ENCODE measurements at places on chromosomes 7 and 10.
A peak's percentile ranks its signal among the peaks of the same experiment; 100 is the strongest.

DNA sequence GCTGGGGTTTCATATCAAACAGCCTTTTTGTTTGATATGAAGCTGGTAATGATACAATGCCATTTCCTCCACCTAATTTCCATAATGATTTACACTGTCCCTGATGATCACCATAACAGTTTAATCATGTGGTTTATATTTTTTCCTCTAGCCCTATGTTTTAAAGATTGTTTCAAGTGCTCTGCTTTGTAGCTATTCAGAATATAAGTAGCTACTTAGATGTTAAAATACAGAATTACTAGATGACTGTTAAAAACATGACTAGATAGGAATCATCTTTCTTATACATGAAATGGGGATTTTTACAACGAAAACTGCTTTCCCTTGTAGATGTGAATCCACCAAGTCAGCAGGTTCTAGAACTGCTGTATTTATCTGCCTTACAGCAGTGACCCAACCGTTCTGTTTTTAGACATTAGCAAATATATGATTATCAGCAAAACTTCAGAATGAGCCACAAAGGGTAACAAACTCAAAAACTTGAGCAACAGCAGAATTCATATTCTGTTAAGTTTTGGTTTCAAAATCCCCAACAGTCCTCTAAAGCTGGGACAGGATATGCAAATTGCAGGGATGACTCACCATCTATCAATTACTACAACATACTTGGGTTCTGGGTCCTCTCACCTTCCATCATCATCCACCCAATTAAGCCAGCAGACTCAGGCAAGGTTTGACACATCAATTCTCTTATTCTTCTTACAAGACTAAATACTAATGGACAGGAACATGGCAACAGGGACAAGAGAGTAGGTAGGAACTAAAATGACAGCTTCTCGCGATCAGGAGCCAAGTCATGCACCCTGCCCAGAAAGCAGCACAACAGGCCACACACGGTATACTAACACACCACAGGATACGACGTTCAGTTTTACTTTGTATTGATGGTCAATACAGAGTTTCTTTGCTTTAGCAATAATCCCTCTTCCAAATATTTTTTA lies 83.9 kb downstream of the PIP4K2A start:
- no peak for DNase-seq

DNA sequence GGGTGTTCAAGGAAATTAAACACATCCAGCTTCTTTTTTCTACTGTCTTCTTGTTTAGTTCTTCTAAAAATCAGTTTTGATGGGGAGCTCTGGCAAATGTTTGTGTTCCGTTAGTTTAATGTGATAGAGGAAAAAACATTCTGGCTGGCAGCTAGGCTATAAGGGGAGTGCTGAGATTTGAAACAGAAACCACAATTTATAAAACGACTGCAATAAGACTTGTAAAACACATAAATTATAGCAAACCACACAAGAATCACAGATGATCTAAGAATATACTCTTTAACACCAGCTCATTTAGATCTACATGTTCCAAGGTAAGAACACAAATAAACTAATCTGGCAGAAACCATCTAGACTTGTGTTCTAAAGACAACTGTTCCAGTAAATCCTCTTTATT lies 425.5 kb downstream of the CNTNAP2 start:
- DNase-seq: no peak

DNA sequence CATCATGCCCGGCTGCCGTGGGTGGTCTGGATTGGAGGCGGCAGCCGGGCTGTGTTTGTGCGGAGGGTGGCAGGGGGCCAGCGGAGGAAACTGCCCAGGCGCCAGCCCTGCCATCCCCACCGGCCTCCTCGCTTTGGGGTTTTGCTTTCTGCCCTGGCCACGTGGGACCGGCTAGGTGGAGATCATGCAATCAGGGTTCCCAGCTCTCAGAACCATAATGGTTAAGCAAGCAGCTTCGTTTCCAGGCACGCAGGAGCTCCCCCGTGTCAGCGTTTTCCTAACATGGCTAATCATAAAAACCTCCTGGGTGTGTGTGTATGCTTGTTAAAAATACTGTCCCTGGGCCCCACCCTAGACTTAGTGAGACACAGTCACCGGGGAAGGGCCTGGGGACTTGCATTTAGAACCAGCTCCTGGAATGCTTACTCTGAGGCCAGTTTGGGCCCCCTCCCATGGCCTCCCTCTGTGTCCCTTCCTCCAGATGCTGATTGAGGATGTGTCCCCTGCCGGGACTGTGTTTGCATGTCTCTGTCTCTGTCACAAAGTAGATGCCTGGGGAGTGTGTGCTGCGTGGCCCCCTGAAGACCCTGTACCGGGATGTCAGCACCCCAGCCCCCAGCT lies 119.3 kb downstream of the CUX1 start:
- DNase-seq: no peak

DNA sequence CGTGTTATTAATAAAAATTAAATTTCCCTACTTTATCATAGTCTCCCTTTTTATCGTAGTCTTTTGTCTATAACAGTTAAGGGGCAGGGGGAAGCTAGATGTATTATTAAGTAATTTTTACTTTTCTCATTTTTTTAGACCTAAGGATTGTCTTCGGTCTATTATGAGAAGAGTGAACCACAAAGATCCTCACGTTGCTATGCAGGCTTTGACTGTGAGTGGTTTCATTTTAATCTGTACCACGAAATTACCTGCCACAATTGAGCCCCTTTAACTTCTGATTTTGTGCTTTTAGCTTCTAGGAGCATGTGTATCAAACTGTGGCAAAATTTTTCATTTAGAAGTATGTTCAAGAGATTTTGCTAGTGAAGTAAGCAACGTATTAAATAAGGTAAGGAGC lies 40.6 kb downstream of the STAM start:
- DNase-seq: no peak

DNA sequence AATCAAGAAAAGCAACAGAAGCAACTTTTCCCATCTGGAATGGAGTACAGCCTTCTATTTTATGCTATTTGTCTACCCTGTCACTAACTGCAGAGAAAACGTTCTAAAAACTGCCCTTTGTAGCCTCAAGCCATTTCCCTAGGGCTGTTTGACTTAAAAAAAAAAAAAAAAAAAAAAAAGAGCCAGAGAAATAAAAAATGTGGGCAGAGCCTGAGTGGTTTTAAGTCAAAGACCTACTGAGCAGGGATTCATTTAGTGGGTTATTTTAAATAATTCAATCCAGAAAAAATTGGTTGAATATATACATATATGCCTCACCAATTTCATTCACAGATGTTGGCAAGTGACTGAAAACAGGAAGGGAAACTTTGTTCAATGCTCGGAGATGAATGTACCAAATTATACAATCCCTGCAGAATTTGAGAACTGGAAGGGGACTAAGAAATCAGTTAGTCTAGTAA lies 75.2 kb downstream of the PPP1R3C start:
- DNase-seq: no peak

DNA sequence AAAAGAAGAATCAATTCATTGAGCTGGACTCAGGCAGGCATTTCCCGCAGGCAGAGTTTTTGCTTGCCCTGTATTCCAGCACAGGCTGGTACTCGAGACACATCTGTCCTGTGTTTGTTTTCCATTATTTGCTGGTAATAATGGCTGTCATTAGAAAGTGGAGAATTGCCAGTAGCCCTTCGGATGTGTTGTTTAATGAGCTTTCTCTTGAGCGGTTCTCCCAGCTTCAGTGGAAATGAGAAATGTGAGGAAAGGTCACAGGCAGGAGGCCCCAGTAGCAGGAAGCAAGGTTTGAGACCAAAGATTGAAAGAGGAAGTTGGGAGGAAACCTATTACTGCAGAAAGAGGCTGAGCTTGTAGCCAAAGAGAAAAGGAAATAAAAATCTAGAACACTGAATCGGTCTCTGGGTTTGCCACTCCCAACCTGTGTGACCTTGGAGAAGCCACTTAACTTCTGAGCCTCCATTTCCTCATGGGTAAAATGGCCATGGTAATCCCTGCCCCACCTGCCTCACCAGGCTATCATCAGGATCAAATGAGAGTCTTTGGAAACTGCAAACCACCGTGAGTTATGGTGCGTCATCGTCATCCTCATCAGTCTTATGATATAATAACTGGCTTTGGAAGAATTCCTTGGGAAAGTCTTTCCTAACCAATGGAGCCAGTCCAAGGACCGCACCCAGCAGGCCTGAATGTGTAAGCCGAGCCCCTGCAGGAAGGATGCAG lies 67.7 kb downstream of the TACR2 start:
- peak; percentile 66 for DNase-seq

GRCh38 chr10:110138197-110138812 lies 69.1 kb upstream of the MXI1 start:
- peak; percentile 14 for DNase-seq

DNA sequence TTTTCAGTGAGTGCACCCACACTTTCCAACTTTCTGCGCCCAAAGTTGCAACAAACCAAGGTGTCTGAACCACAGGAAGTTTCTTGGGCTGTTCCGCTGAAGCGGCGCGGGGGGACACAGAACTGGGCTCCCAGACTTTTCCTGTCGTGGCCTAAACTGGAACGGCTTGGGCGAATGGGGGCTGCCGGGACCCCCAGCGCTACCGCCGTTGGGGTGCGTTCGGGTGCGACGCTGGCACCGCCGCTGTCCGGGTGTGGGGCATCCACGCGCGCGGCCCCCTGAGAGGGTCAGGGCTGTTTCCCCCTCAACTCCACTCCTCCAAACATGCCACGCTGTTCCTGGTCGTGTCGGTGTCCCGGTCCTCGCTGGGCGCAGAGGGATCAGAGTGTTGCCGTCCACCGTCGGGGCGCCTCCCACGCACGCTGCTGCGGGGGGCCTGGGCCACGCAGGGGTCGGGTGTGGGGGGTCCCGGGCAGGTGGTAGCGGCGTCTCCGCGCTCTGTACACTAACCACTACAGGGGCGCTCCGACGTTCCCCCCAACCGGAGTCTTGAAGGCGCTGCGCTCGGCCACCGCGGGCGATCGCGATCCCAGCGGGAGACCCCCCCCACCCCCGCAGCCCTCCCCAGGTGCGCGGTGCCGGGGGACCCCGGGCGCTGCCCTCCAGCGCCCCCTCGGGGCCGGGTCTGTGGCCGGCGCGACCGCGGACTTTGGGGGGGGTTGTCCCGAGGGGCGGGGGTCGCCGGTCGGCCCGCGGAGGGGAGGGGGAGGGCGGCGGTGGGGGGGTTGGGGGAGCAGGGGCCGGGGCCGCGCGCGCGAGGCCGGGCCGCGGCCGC lies 2.2 kb upstream of the CUX1 start:
- DNase-seq: no peak

GRCh38 chr7:11319491-11320274 lies 346.0 kb downstream of the PHF14 start:
- no peak for DNase-seq

DNA sequence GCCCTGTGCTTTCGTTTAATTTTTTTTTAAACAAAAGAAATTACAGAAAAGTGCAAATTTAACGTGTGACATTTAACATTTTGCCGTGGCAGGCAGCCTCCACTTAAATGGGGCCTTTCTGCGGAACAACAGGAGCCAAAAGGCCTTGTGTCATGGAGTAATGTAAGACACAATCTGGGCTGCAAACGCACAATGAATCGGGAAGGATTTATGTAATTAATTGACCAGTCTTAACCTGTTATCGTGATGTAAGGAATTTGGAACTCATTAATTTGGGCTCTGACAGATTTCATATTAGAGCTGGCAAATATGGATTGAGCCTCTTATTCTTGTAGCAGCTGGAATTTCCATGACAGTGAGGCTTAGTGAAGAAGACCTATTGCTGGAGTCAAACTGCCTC lies 86.4 kb downstream of the SNX10 start:
- no peak for DNase-seq

DNA sequence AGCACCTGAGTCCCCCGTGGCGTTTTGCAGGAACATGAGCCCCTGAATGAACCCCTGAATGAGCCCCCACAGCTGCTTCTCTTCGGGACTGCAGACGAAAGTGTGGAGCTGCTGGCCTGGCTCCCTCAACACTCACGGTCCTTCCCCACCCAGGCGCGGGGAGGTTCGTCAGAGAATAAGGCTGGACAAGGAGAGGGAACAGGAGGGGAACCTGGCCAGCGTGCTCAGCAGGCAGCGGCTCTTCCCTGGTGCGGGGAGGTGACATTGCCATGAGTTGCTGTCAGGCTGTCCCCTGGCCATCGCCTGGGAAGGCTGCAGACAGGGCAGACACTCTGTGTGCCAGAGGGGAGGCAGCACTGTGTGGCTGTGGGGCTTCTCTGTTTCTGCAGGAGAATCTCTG lies 80.9 kb upstream of the SHH start:
- DNase-seq: no peak

DNA sequence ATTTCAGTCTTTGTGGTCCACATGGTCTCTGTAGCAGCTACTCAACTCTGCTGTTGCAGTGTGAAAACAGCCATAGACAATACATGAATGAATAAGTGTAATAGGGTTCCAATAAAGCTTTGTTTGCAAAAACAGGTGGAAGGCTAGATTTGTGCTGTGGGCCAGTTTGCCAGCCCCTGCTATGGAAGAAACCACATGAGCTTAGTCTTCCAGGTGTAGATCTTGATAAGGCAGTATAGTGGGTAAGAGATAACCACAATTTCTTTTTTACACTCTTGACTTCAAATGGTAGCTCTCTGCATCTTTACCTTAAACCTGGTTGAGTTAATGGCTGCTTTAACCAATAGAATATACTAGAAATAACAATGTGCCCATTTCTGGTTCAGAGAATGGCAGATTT lies 135.0 kb upstream of the PALS2 start:
- DNase-seq: no peak

GRCh38 chr10:77072836-77073662 lies 564.6 kb downstream of the KCNMA1 start:
- DNase-seq: no peak

DNA sequence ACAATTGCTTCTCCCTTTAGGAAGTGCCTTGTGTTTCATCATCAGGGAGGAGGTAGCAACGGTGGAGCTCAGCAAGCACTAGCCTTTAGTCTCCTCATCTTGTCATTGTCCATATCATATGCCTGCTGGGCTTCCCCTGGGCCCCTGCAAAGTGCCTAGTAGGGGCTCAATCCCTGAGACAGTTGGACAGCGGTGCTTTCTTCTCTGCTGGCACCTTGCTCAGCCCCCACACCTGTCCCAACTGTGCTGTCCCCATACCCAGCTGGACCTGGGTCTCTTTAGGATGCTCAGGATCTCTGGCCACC lies 5.5 kb downstream of the SMARCD3 start:
- DNase-seq: no peak

GRCh38 chr10:15719899-15720634 lies at the start of gene ITGA8:
ITGA8 (minus strand) TSS chr10:15719922; CDS start chr10:15719771, 151 bp downstream.
- no peak for DNase-seq

- DNase-seq: no peak
These were observed 19.4 kb downstream of the C1GALT1 start for GRCh38 chr7:7201578-7202374.

DNA sequence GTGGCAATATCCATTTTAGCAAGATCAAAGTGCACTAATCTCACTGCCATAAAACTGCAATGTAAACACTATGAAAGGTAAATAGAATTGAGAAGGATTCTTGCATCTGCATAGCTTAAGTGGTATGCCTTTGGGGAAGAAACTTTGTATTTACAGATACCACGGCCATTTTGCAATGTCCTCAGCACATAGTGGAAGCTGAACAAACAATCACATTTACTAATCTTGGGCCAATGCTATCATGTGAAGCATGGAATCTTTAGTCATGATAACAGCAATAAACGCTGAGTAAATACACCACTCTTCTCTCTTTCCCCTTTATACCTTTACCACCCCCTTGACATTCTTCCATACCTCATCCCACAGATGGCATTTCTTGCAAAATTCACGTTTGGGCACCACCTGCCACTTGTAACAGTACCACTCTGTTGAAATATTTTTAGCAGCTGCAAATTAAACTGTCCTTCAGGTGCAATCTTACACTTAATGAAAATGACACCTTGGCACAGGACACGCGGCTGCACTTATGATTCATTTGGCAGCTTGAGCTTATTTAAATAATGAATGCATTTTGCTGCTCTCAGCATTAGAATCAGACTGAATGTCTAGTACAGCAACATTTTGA lies 171.8 kb downstream of the SEMA3A start:
- DNase-seq: peak; percentile 32
